Stimulated activated CD4-positive, alpha-beta T cell treated with anti-CD3 and anti-CD28 coated beads, Interleukin-4, amount 100 ng/mL, for 4 hours (primary cell): ENCODE measurements at places on chromosomes 11 and 22.

GRCh38 chr11:20483931-20484330 is 96.4 kb downstream of the PRMT3 start:
- DNase-seq: no peak

DNA sequence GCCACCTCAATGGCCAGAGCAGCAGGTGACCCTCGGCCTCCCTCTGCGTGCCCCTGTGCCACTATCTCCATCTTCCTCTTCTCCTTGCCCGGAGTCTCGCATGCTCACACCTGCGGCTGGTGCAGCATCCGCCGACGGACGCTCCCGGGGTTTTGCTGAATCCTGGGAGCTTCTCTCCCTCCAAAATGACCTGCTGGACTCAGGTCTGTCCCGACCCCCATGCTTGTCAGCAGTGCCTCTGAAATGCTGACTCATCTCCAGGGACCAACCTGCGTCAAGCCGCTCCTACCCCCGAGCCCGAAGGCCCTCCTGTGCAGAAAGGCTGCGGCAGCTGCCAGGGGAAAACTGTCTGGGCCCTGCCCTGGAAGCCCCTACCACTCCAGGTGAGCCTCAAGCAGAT is 58.4 kb downstream of the CELSR1 start:
- DNase-seq: no peak

DNA sequence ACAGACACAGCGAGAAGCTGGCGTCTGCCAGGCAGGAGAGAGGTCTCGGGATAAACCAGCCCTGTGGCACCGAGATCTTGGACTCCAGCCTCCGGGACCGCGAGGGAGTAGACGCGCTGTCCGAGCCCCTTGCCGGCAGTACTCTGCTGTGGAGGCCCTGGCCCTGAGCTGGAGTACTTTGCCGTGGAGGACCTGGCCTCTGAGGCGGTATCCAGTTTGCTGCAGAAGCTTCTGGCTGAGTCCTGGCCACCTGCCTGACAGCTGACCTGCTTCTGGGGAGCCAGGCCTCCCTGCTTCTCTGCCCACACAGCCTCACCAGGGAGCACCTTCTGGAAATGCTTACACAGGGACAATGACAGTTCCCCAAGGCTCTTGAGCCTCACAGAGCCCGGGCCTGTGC is 31.6 kb upstream of the CARS1 start:
- no peak for DNase-seq

DNA sequence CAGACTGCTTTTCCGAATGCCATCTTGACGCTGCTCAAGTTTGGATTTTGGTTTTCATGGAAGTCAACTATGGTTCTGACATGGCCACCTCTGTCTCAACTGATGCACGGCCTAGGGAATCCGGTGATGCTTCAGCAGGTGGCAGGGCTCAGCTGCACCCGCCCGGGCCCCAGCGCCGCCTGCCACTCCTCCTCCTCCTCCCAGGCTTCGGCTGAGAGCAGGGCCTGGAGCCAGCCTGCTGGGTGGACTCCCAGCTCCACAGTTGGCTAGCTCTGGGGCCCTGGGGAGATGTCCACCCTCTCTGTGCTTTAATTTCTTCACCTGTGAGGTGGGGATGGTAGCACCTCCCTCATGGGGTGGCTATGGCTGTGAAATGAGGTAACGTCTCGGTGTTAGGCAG is 20.3 kb upstream of the NFAM1 start:
- DNase-seq: no peak

DNA sequence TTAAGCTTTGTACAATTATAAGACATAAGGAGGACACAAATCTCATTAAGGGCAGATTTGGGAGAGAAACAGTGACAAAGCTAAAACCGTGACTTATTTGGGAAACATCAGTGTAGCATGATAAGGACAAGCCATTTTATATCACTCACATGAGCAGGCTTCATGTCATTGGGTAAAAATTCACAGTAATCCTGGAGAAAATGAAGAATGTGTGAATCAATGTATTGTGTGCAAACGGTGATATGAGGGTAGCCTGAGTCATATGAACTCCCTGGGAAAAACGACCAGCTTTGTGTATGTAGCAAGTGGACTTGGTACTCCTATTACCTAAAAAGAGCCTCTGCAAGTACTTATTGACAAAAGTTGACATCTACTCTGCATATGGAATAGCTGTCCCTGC is 6.0 kb upstream of the TRIM34 start:
- no peak for DNase-seq

GRCh38 chr11:6894097-6894496 is 1.8 kb upstream of the OR2D2 start:
- DNase-seq: no peak

- no peak for DNase-seq
Measured at GRCh38 chr22:27809226-27809603, 7.7 kb upstream of the MN1 start.

- DNase-seq: no peak
Measured at GRCh38 chr11:107157809-107158187, 139.5 kb upstream of the GUCY1A2 start.

DNA sequence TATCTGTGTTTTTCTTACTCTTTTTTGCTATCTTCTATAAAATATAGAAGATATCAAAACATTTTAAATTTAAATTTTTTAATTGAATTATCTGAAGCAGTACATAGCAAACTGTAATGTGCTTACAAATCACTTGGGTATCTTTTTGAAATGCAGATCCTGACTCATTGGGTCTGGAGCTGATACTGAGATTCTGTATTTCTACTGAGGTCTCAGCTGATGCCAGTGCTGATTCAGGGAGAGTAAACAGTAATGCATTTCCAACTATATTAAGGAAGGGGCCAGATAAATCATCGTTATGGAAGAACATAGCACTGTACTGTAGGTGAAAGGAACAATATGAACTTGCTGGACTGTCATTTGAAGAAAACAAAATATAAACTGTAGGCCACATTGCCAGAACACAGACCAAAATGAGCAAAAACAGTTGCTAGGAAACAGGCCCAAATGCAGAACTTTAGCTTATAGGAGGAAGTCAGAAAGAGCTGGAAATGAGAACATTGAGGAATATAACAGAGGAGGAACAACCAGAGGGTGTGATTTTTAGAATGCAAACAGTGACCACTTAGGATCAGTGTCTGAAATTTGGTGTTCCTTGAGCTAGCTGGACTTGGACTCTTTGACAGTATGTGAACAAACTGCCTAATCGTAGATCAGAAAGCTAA is 3.3 kb downstream of the ARL14EP start:
- no peak for DNase-seq

GRCh38 chr11:11977206-11977938 is 31.1 kb downstream of the DKK3 start:
- no peak for DNase-seq

GRCh38 chr11:68027667-68028066 is 2.8 kb upstream of the NDUFS8 start:
- DNase-seq: no peak
